Ovary (tissue), 10 donors: ENCODE measurements at places on chromosomes 7 and 10.

- DNase-seq = no peak
Measured at GRCh38 chr10:13795653-13796555, 209.1 kb downstream of the PRPF18 start.

- no peak for DNase-seq
Measured at GRCh38 chr10:13708256-13708990, 121.7 kb downstream of the PRPF18 start.

DNA sequence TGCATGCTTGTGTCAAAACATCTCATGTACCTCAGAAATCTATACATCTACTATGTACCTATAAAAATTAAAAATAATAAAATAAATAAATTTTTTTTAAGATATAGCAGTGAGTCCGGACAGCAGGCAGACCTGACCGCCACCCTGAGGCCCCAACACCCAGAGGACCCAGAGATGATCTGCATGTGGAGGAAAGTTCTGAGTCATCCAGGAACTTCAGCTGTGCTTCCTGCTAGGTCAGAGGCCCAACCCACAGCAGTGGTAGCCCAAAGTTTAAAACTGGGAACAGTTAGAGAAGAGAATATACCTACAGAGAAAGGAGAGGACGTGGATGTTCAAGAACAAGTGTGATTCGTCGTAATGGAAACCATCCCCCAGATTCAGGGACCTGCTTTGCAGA lies 683.7 kb upstream of the NRP1 start:
- no peak for DNase-seq

DNA sequence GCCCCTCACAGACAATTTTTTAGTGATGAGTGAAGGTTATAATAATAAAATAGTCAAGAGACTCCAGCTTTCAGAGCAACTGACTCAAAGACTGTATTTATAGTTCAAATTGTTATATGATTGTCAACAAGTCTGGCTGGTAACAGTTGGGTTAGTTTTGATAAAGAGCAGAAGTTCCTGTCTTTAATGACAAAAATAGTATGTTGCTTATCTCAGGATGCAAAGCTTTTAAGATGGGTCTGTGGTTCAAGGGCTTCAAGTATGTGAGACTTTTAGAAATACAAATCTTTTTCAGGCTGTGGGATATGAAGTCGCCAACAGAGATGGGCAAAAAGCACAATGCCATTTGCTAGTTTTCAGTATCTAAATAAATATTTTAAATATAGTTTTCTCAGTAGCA lies 118.4 kb downstream of the ABCA13 start:
- DNase-seq = no peak

- DNase-seq = no peak
Measured at GRCh38 chr10:131702531-131703356, 198.1 kb upstream of the PPP2R2D start.

DNA sequence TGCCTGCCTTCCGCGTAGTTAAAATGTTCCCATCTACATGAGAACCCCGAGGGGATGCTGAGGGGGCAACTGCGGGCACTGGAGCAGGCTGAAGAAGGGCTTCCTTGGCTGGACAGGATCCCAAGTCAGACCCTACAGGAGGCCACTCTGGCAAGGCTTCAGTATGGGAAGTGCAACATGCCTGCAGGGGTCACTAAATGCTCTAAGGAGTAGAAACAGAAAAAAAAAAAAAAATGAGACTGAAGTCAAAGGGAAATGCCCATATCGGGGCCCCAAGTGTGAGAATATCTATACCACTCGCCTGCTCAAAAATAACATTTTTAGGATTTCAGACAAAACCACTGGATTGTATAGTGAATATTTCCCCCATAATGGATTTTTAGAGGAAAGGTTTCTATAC lies 33.5 kb downstream of the FAM204A start:
- DNase-seq = no peak

GRCh38 chr7:96663871-96664445 lies 45.7 kb downstream of the SEM1 start:
- no peak for DNase-seq

- no peak for DNase-seq
Measured at GRCh38 chr7:133275008-133275407, 22.1 kb downstream of the EXOC4 start.

GRCh38 chr7:132398253-132398925 lies 177.9 kb downstream of the PLXNA4 start:
- no peak for DNase-seq

DNA sequence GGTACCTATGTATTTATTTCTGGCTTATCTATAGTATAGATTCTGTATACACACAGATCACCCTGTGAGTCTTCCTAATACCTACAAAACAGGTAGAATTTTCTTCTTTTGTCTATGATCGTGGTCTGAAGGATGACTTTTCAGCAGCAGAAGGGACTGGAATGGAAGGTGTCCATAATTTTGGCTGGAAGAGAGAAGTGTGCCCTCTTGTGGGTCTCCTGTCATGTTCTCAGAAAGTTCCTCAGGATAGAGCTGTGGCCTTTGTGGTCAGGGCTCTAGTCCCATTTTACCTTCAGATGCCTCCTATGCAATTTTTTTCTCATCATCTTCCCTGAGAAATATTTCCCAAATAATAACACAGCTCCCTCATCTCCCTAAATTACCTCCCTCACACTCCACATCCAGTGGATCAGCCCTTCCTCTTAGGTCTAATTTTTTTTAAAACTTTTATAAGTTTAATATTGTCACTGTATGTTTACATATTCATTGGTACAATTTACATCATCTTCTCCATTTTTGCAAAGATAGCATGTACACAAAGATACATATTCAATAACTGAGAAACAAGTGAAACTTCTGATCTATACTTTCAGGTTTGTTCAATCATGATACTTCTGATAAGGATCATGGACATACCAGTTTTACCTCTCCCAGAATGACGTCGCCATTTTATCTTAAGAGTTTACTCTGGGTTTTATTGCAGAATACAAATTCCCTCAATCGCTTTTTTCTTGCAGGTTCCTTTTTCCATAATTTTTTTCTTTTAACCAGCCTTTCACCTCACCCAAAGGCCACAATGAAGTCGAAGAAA lies 112.7 kb downstream of the REEP3 start:
- DNase-seq = no peak

DNA sequence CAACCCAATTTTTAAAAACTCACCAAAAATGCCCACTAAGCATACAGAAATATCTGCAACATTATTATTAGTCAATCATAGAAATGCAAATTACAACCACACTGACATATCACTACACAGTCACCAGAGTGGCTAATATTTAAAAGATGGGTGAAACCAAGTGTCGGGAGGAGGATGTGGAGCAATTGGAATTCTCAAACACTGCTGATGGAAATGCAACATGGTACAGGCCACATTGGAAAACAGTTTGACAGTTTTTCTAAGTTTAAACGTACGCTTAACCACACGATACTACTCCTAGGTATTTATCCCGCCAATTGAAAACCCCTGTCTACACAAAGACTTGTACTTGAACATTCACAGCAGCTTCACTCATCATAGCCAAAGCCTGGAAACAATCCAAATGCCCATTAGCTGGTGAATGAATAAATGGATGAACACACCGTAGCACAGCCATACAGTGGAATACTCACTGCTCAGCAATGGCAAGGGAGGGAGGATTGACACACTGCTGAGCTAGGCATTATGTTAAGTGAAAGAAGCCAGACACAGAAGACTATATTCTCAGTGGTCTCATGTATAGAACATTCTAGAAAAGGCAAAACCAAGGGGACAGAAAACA lies 16.3 kb downstream of the GCK start:
- no peak for DNase-seq

DNA sequence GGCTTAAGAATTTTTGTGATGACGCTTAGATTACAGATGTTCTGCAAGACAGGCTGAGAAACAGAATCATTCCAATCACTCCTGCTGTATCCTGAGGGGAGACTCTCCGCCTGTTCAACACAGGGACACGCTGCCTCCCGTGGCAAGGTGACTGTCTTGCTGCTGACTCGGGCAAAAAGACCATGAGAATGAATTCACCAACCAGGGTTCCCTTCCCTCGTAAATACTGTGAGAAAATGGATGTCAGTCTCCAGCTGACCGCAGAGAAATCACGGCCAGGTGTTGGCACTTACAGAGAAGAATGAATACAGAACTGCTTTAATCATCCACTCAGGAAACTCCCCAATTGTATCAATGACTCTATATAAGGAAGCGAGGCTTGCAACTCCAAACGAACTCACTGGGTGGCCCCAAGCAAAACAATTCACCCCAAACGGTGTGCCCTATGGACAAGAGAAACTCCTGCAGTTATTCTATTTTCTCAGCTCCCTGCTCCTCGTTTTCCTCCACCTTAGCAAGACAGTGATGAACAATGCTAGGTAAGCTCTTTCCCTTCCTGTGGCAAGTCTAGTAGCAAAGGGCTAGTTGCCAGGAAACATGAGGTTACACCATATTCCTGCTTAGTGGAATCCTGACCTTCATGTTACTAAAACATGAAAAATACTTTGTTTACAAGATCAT lies 22.8 kb downstream of the GNA12 start:
- DNase-seq = no peak

GRCh38 chr10:42304341-42304740 lies 334.0 kb downstream of the ZNF33B start:
- no peak for DNase-seq

DNA sequence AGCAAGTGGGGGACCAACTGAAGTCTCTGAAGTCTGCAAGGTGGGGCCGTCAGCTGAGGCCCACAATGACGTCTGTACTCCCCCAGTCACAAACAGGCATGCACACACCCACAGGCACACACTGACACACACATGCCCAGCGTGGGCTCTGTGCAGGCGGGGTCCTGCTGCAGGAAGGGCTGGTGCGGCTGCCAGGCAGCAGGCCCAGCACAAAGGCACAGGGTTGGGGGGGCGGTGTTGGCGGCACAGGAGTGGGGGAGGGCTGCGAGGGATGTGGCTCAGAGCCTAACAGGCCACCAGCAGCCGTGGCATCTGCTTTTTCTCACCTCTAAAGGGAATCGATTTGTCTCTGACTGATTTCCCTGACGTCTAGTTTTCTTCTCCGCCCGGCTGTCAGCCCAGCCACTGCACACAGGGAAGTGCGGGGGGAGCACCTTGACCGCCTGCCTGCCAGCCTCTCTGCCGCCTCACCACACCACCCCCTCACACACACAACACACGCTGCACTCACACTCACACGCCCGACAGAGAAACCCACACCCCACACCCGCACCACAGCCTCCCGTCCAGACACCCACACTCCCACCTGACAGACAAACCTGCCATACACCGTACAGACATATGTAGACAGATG lies 43.5 kb upstream of the ZMIZ1 start:
- DNase-seq = no peak
